ENCODE measurements at places on chromosomes 2 and 18. TPM values are rescaled to one million over a fixed set of nuclear protein-coding genes. Genes with fewer than 3 reads are reported as not detected.

IL36G gene
- total RNA-seq, result not detected

DNA sequence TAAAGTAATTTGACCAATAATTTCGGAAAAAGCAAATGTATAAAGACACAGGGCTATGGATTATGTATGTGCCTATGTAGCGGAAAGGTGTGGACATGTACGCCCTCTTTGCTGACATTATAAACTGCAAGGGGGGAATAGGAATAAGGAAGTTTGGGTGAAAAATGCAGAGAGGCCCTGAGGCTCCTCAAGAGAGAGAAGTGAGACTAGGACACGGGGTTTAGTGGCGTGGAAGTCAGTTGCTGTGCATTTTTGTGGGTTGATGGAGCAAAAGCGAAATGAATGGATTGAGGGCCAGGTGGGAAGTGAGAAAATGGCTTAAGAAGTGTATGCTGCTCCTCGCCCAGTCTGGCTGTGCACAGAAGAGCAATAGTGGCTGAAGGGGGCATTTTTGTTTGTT, 96.2 kb upstream of the B3GNT7 start:
- no peak for DNase-seq

EFEMP1 gene
- not detected for total RNA-seq

DNA sequence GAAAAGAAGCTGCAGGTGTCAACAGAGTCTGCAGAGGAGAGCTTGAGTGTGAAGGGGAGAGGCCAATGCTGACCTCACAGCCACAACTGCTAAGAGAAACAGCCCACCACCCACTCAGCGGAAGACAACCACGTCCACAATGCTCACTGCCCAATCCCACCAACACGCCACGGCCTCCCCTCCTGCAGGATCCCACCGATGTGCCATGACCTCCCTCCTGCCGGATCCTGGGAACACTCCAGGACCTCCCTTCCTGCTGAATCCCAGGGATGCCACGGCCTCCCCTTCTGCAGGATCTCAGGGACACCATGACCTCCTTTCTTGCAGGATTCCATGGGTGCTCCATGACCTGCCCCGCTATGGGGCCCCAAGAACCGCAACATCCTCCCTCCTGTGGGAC, 267.7 kb downstream of the TWIST2 start:
- DNase-seq, result no peak

GRCh38 chr2:179376881-179377280, 112.2 kb upstream of the SESTD1 start:
- DNase-seq, result no peak

DNA sequence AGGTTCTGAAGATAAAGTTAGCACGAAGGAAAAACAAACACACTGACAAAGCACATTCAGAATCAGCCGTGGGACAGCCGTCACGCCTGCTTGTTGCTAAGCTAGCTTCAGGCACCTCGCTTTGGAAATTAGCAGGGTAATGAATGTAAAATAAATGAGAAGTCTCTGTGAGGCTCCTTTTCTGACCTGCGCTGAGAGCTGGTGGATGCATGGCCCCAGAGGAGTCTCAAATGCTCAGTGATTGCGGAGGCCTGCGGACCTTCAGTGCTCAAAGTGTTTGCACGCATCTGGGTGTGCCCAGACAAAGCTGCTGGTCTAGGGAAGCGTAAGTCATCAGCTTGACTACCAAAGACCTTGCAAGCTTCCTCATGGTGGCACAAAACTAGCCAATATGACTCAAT, 50.6 kb downstream of the CD8B2 start:
- DNase-seq, result no peak

KCNE4 gene
- not detected for total RNA-seq

- peak; percentile 60 for DNase-seq
Observed at GRCh38 chr2:130355578-130356431, at the start of gene PTPN18. TSS of gene PTPN18 (plus strand) at chr2:130356056. CDS start at chr2:130356108, 52 bp downstream.

BOLL gene
- not detected for total RNA-seq

- DNase-seq, result no peak
Observed at GRCh38 chr2:232545511-232546375, 4.6 kb downstream of the TIGD1 start.
